Activated T-cell treated with anti-CD3 and anti-CD28 coated beads for 24 hours (primary cell): ENCODE measurements at places on chromosomes 12 and 14.

DNA sequence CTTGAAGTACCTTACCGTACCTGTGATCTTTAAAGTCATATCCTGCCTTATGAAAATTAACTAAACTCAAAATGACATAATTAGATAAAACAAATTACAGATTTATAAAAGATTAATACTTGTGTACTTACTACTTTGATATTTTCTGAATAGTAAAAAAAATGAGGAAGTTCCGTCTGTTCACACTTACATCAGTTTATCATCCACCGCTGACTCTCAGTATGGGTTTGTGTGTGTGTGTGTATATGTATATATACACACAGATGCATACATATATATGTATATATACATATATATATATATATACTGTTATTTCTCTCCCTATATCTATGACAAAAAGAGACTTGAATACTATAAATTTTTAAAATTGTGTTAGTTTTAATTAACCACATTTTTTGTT is 65.0 kb upstream of the MON2 start:
- no peak for DNase-seq

- DNase-seq = peak; percentile 78
These were observed at the start of gene ENO2 for GRCh38 chr12:6914246-6914946. TSS of gene ENO2 (plus strand) at chr12:6914580. CDS start at chr12:6915833, 1,253 bp downstream.

GRCh38 chr12:105967038-105967776 is 171.5 kb downstream of the NUAK1 start:
- no peak for DNase-seq

- DNase-seq = no peak
These were observed 59.2 kb downstream of the RASSF8 start for GRCh38 chr12:26017484-26018211.

DNA sequence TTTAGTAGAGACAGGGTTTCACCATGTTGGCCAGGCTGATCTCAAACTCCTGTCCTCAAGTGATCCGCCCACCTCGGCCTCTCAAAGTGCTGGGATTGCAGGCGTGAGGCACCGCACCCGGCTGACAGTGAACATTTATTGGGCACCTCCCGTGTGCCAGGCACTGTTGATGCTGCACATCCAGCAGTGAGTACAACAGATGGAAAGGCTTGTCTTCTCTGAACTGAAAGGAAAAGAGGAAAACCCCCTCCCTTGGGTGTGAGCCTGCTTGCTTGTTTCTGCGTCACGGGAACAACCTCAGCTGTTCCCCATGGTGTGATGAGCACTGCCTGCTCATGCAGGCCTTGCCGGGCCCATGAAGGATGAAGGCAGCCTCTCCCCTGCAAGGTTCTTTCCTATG is 39.5 kb downstream of the DGLUCY start:
- DNase-seq = no peak

DNA sequence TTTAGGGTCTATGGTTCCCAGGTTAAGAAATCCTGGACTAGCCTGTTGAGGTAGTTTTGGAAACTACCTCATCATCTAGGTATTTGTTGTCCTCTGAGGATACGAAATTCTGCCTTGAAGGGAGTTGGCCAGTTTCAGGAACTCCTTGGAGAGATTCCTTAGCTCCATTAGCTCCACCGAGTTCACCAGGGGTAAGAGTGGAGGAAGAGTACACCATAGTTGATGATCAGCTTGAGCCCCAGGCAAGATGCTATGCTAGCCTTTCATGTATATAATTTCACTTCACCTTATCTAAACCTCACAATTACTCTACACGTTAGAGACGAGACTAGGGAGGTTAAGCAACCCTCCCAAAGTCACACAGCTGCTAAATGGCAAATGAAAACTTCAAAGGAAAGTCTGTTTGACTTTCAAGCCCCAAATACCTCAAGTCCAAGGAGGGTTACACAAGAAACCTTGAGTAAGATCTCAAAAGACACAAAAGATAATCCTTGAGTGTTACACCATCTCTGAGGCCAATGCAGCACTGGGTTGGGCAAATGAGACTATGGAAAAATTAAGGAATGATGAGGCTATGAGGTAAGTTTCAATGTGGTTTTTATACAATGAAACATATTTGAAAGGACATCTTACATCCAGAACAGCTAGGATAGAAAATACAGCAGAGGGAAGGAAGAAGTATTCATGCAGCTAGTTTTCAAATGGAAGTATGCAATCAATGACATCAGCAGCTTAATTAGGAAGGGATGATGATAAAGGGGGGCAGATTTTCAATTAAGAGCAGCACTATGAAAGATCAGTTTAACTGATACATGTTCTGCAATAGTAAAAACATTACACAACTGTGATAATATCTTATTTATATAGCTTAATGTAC is 97.2 kb upstream of the KRAS start:
- no peak for DNase-seq

DNA sequence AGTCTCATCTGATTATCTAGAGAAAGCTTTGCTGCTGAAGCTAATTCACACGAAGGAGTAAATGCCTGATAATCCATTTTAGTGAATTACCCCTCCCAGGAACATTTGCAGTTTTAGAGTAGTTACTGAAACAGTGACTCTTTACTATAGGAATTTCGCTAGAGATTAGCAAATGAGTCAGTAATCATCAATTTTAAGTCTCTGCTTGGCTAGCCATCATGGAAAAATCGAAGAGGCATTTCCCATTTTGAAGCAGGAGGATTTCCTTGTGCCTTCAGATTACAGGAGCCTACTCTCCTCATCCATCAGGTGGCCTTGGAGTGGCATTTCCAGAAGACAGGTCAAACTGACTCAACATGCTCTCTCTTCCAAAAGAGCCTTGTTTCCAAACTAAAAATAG is 154.5 kb downstream of the EGLN3 start:
- no peak for DNase-seq

- no peak for DNase-seq
These were observed 4.6 kb upstream of the VRK1 start for GRCh38 chr14:96792591-96792990.
